ENCODE measurements at places on chromosomes 13 and 19.

DNA sequence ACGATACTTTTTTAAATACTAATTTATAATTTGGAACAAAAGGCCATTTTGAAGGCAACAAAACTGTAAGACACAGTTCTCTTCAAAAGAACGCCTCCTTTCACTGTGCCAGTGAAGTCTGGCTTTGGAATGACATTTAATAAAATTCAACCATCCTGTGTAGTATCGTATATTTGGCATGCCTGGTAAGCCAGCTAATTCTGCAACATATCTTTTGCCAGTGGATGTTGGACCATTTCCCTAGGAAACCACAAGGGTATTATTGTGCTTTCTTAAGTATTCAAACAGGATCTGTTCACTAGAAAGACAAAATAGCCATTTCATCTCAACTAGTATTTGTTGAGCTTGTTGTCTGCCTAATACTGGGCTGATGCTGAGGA, 111.6 kb downstream of the RGCC start:
- DNase-seq = no peak

GRCh38 chr19:15673176-15673654, 328 bp downstream of the CYP4F12 start:
- DNase-seq = no peak

DNA sequence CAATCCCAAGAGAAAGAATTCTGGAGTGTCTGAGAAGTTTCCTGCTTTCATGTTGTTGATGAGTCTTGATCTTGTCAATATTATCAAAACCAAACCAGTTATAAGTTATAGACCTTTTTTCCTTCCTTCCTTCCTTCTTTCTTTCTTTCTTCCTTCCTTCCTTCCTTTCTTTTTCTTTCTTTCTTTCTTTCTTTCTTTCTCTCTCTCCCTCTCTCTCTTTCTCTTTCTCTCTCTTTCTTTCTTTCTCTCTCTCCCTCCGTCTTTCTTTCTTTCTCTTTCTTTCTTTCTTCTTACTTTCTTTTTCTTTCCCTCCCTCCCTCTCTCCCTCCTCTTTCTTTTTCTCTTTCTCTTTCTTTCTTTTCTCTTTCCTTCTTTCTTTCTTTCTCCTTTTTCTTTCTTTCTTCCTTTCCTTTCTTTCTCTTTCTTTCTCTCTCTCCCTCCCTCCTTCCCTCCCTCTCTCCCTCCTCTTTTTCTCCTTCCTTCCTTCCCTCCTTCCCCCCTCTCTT, at the start of gene OR7G3:
OR7G3 (minus strand) TSS at position 51 of the 506 bp plus-strand sequence; CDS start at position 51, 0 bp downstream.
- no peak for DNase-seq

GRCh38 chr19:14072535-14073260, at the start of gene MISP3:
MISP3 (plus strand) TSS chr19:14072786; CDS start chr19:14073310, 524 bp downstream.
- DNase-seq = no peak

GRCh38 chr13:39918620-39919236, 263.3 kb downstream of the COG6 start:
- DNase-seq = no peak

GRCh38 chr13:73222627-73223305, 164.0 kb downstream of the KLF5 start:
- DNase-seq = no peak

Data from left forelimb (tissue), 1 donor.